ENCODE measurements at places on chromosomes 5 and 9. TPM values are rescaled to one million over a fixed set of nuclear protein-coding genes. Genes with fewer than 3 reads are reported as not detected.
A peak's percentile ranks its signal among the peaks of the same experiment; 100 is the strongest.

BTNL8 gene
- 0.21 TPM for total RNA-seq

DNA sequence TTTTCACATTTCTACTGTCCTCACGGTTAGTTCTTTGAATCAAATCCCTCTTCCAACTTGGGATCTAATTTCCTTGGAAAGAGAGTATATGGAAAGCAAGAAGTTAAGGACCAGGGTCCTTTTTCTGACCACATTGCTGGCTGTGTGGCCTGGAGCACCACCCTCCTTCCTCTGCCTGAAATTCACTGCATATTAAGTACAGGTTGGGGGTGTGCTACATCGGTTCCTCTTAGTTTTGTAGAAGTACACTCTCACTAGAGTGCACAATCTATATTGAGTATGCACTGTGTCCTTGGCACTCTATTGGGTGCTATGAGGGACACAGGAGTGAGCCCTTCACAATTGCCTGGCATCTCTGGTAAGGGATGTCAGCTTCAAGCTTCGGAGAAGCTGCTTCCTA is 53.8 kb upstream of the KLF9 start:
- no peak for DNase-seq

RASGRF2 gene
- 5.3 TPM for total RNA-seq

DNAH5 gene
- 0.41 TPM for total RNA-seq

CCDC183 gene
- total RNA-seq: 0.85 TPM

PRLR gene
- 2.0 TPM for total RNA-seq

ST8SIA4 gene
- 1.00 TPM for total RNA-seq

DNA sequence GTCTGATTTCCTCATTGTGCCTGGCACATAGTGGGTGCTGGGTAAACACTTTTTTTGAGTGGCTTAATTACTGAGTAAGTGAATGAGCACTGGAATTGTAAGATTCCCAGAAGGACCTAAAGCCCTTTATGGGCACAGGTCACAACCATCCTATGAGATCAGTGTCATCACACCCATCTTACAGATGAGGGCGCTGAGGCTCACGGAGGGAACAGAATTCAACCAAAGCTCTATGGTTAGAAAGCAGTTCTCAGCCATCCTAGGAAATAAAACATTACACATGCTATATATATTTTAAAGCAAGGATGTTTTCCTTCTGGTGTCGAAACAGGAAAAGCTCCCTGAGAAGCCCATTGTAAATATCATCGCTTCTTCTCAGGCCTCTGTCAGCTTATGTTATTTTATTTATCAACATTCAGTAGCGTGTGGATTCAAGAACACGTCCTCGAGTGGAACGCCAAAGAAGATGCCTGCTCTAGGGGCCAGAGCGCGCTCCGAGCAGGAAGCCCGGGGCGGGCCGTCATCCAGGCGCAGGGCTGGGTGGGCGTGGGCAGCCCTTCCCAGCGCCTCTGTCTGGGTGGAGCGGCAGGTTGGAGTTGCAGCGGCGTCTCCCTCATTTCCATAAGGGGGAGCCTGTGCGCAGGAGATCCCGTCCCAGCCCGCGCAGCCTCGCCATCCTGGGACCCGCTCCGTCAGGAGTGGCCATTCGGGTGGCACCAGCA is 155.8 kb upstream of the SMIM23 start:
- DNase-seq: peak; percentile 92

GRCh38 chr9:8727191-8727590 is 927.6 kb upstream of the DMAC1 start:
- DNase-seq: no peak

- DNase-seq: no peak
These were observed 19.9 kb upstream of the PCA3 start for GRCh38 chr9:76744336-76744735.

DNA sequence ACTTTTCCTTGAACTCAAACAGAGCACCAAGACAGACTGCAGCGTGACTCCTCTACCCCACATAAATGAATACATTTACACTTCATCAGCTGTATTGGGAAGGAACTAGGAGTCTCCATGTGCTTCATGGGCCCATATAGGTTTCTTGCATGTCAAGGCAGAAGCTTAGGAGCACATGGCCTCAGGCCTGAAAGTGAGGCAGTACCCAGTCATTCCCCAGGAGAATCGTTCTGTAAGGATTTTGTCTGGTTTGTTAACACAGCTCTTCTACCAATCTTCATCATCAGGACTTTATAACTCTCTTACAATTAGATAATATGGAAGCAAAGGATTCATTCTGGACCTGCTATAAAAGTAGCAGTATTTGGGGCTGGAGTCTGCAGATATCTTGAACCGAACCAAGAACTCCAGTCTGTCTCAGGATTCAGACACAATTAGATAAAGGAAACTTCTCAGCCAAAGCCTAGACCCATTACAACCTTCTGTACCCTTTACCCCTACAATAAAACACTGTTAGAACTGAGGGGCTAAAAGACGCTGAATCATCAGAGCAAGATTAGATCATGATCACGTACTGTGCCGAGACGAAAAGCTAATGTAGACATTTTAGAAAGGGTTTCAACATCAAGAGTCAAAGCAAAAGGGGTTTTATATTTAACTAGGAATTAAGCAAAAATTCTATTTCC is 385.5 kb upstream of the SLC30A5 start:
- DNase-seq: no peak

DNA sequence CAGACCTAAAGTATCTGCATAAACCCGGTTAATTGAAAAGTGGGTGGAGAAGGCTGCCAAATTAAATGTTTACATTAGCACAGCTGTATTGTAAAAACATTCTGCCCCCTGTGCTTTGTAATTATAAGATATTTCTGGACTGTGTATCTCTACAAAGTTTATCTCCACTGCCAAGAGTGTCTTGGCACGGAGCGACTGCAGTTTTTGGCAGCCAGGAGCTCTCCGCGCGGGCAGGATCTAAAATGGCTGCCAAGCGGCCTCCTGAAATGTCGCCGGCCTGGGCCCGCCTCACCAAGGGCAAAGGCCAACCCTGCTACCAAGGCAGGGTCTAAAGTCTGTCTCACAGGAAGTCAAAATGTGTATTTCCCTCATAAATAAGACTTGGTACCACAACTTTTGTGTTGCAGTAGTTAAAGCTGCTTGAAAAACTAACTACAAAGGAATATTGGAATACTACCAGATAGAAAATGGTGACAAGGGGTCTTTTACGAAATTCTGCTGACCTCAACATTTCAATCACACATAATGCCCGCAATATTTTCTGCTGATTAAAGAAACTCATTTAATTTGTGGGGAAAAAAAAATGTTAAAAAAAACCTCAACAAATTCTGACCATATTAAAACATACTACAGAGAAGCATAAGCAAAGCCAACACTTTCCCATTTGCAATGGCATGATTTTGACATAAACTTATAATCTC is 110.4 kb downstream of the NFIB start:
- DNase-seq: no peak

F2RL1 gene
- total RNA-seq: 40.7 TPM

GRCh38 chr5:55134053-55134722 is 25.8 kb upstream of the GPX8 start:
- no peak for DNase-seq

- no peak for DNase-seq
These were observed 229.5 kb downstream of the KIAA0825 start for GRCh38 chr5:94388773-94389514.

- DNase-seq: no peak
These were observed 25.7 kb upstream of the OBP2B start for GRCh38 chr9:133234577-133235322.

IL4 gene
- not detected for total RNA-seq

AGXT2 gene
- total RNA-seq: not detected

PTCD2 gene
- 16.6 TPM for total RNA-seq

PCDHB6 gene
- not detected for total RNA-seq

RETREG1 gene
- 0.28 TPM for total RNA-seq

DNA sequence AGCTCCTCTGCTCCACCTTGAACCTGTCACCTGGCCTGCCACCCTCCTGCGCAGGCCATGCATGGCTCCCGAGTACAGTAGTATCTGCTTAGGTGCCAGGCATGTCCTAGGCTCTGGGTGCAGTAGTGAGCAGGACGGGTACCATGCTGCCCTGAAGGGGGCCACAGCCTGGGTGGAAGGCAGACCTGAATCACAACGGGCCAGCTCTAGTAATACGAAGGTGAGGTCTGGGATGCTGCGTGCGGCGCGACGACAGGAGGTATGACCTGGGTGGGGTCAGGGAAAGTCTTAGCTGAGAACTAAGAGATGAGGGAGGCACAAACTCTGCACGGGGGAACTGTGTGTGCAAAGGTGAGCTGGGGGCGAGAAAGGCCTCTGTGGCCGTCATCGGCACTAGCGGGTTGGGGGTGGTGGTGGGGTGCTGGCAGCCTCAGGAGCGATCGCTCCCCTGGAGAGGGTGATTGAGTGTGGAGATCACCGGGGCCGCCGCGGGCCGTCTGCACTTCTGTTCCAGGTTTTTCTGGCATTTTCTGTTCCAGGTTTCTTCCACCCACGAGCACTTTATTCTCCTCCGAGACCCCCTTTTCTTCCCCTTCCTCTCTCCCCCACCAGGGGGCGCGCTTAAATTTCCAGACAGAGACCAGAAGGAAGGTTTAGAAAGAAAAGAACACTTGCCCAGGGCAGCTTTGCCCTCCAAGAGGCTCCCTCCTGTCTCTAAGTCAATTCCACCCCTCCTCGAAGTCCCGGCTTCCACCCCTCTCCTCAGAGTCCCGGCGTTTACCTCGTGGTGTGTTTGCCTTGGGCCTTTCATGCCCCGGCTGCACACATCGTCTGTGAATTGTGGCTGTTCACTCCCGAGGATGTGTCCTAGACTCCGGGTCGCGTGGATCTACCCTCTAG is 15.1 kb downstream of the PDLIM4 start:
- peak; percentile 91 for DNase-seq

DNA sequence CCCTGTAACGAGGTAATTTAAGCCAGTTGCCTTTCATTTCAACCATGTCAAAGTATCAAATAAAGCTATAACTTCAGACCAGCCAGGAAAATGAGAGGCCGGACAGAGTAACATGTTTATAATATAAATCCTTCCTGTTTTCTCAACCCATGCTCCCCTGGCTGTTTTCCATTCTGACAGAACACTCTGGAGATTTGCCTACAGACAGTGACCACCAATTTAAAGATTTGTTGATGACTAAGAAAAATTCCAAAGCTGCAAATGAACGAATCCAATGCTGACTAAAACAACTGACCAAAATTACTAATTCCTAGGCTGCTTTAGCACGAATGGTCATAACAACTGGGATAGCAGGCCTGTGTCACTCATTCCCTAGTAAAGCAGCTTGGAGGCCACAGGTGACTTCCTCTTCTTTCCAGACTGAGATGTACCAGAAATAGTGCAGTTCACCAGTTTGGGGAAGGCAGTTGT is 141.4 kb downstream of the AOPEP start:
- no peak for DNase-seq

- DNase-seq: no peak
These were observed 951.1 kb upstream of the NUDT12 start for GRCh38 chr5:104513640-104514072.

- no peak for DNase-seq
These were observed 134.2 kb downstream of the CDH10 start for GRCh38 chr5:24510523-24510988.

DNA sequence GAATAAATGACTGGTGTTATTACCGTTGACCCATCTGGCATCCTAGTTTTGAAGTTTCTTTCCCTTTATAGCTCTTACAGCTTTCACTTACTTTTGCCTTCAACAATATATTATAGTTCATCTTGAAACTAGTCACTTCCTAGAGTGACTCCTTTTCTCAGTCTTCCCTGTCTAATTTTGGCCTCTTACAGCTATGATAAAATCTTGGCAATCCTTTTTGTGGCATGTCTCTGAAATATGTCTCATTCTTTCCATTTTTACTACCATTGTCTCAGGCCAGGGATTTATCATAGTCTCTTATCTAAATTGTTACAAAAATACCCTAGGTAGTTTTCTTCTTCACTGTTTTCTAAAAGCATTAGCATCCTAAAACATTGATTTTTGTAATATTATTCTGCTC is 621.3 kb upstream of the ZNF608 start:
- DNase-seq: no peak

DNA sequence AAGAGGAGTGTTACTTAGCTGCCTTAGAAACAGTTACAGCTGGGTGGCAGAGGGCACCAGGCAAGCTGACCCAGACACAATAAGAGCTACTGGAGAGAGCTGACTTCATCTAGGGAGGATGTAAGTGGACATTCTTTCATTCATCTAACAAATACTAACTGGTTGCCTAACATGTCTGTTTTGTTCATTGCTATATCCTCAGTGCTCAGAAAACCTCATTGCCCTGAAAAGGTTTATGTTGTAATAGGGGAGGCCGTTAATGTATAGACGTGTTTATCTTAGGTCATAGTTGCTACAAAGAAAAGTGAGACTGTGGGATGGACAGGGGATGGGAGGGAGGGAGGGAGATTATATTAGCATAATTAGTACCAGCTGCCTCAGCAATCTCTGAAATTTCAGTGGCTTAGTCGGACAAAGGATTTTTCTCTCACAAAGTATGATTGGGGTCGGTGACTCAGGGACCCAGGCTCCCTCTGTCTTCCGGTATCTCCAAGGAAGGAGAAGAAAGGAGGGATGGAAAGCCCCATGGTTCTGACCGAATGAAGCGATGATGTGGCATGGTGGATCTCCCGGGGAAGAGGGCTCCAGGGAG is 2.6 kb upstream of the SNX18 start:
- DNase-seq: no peak

- no peak for DNase-seq
These were observed 292.1 kb upstream of the ELAVL2 start for GRCh38 chr9:24118190-24118589.

LAMC3 gene
- 91.8 TPM for total RNA-seq

DNAJA1 gene
- total RNA-seq: 52.4 TPM

DNA sequence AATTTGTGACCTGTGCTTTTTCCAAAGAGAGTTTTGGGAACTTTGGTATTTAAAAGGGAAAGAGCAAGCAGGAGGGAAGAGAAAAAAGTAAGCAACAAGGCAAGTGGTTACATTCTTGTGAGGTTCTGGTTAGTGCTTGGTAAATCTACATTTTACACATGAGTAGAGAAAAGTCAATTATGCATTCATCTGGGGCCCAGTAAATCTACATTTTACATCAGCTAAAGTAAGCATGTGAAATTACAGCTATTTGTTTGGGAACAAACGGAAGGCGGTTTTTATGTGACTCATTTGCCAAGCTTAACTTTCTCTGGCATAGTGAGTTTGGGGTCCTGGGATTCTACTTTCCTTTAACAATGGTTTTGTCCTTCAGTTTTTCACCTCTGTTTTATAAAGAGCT is 102.2 kb downstream of the SNX18 start:
- no peak for DNase-seq

GRCh38 chr5:6432206-6432605 is 16.5 kb upstream of the UBE2QL1 start:
- no peak for DNase-seq

DNA sequence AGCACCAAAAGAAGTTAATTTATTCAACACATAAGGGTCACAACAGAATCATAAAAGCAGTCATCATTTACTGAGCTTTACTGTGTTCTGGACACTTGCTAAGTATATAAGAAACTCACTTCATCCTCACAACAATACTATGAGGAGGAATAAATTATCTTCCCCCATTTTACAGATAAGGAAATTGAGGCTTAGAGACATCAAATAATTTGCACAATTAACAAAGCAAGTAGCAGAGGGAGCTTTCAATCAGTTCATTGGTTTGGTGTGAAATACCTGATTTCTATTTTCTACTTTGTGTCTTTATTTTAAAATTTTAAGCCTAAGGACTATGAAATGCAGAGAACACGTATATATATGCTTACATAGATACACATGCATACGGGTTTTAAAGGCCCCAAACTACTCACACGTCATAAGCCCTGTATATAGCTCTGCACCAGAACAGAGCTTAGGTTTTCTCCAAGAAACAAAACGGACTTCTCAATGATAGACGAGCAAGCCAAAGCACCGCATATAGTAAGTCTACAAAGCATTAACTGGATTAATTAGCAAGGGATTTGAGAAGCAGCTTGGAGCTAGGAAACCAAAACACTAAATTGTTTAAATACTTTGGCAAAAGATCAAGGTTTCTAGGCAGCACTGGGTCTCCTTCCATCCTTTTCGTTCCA is 95.6 kb downstream of the DENND1A start:
- DNase-seq: no peak
